ENCODE measurements at places on chromosomes 16 and 17.
A peak's percentile ranks its signal among the peaks of the same experiment; 100 is the strongest.

- peak; percentile 47 for DNase-seq
These were observed 4.5 kb upstream of the HEXIM1 start for GRCh38 chr17:45143767-45144198.

- no peak for DNase-seq
These were observed 18.0 kb downstream of the MPRIP start for GRCh38 chr17:17060001-17060922.

DNA sequence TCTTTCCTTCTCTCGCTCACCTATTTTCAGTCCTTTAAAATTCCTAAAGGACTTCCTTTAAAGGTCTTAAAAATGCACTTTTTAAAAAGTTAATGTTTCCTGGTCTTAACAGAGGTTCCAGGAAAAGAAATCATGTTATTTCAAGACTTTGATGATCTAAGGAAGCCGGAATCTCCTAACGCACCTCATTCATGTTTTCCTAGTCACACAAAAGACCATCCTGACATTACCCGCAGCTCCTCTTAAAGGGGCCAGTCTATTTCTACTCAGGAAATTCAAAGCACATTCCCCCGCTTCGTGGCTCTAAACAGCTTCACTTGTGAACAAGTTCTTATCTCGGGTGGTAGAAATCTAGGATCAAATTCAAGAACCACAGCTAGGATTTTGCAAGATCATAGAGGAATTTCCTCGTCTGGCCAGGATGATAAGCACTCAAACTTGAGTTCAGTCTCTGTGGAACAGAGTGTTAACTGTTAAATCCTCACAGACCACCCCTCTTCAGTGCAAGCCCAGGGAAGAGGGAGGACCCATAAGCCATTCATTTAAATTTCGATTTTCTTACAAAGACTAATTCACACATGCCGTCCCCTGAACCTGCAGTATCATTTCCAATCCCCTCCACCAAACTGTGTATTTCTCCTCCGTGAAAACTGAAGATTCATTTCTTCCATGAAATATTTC, 137.1 kb upstream of the AXIN2 start:
- peak; percentile 7 for DNase-seq

DNA sequence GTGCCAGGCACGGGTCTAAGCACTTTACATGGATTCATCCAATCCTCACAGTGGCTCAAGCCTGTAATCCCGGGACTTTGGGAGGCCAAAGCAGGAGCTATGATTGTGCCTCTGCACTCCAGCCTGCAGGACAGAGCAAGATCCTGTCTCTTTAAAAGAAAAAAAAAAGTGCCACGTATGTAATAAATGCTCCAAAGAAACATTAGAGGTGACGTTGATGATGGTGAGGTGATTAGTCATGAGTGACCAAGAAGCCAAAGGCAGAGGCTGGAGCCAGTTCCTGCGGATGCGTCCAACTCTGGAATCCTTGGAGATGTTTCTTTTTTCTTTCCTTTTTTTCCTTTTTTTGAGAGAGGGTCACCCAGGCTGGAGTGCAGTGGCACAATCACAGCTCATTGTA, 59.4 kb upstream of the SIAH1 start:
- DNase-seq: no peak

DNA sequence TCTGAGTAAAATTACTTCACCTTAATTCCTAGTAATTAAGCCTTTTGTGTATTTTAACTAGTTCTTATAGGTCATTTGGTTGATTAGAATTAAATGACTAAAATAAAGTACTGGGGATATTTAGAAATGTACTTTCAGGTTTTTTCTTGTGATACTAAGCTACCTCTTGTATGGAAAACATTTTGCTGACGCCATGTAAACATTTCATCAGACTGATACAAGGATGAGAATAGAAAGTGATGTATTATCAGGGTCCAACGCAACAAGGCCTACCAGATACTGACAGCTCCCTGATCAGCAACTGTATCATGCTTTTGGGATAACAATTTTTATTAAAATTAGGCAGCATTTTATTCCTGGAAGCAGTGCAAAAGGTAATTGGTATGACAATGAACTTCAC, 1.7 kb downstream of the SMARCE1 start:
- no peak for DNase-seq

DNA sequence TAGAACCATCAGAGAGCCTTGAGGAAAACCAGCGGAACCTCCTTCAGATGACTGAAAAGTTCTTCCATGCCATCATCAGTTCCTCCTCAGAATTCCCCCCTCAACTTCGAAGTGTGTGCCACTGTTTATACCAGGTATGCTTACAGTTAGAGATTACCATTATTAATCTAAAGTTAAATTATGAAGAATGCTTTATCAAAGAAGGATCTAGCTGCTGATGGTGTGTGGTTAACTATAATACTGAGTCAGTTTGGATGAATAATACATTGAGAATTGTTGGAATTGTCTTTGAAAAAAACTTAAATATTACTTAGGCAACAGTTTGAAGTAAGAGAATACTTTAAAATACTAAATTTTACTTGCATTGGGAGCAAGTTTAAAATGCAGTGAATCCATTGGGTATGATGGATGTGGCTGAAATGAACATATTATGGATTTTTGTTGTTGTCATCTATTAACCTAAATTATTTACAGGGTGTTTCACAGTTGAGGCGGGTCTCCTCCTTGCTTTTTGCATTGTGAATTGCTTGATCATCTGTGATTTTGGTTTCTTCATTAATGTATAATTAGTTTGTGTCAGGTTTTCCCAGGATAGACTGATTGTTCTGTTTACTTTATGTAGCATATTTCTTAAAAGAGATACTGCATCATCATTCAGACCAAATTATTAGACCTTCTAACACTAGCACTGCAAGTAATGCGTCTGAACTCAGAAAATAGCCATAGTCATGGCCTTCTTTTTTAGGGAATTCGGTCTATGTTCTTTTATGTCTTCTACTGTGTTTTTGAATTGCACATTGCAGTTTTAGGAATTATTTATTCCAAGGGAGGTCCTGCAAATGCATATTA, 47.8 kb downstream of the OMG start:
- no peak for DNase-seq

GRCh38 chr16:9258423-9259051, 167.1 kb downstream of the HAPSTR1 start:
- peak; percentile 56 for DNase-seq

- no peak for DNase-seq
These were observed 36.9 kb downstream of the DYNLRB2 start for GRCh38 chr16:80577485-80578280.

DNA sequence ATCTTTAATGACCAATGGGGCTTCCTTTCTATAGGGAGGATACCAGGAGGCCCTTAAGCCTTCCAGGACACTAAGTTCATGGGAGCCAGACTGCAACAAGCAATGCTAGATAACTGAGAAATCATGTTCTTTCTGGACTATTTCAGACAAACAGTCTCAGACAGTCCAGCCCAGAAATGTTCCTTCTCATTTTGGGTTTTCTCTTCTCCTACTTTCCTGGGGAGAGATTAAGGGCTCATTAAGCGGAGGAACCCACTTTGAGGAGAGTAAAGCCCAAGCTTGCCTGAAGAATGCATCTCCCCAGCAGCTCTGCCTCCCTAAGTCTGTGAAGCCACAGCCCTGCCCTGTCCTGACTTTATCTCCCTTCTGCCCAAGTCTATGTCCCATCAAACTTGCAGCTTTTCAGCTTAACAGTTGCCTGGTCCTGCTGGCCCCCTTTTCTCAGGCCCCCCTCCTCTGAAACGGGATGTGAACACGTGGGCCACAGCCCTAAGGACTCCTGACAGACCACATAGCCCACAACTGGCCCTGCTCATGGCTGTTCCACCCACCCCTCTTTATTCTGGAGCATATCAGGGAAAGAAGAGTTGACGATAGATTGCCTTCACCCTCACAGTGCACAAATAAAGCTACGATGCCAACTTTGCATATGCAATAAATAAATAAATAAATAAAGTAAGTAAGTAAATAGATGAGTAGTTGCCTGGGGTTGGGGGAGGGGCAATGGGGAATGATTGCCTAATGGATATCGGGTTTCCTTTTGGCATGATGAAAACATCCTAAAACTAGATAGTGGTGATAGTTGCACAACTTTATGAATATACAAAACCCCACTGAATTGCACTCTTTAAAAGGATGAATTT, 111.0 kb downstream of the N4BP1 start:
- DNase-seq: no peak

DNA sequence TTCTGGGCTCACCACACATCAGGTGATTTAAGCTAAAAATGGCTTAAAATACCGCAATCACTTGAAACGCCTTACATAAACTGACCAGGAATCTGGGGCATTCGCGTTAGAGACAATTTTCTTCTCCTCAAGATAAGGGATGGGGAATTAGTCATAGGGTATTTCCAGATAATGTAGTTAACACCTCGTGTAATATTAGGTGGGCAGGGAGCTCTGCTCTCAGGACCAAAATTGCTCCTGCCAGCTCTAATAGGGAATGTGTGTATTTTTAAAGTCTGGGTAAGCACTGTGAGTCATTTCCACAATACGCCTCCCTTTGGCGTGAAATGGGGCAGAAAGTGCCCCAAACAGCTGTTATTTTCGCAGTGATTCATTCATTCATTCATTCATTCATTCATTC, 408.6 kb downstream of the MAF start:
- DNase-seq: no peak

DNA sequence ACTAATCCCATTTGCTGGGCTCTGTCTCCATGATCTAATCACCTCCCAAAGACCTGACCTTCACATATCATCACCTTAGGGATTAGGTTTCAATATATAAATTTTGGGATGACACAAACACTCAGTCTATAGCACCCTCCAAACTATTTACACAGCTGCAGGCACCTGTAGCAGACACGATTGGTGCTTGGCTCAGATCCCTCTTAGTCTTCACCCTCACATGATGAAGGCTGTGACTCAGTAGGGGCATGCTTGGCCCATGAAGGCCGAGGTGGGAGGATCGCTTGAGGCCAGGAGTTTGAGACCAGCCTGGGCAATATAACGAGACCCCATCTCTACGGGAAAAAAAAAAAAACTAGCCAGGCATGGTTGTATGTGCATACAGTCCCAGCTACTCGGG, 73.5 kb downstream of the HS3ST2 start:
- no peak for DNase-seq

Data from endothelial cell (in vitro differentiated cells).